ENCODE measurements at places on chromosomes 12 and 14. TPM values are rescaled to one million over a fixed set of nuclear protein-coding genes. Genes with fewer than 3 reads are reported as not detected.

NELL2 gene
- under 0.01 TPM for total RNA-seq

MLEC gene
- 41.2 TPM for total RNA-seq

TTC5 gene
- total RNA-seq: 24.0 TPM

MYF5 gene
- total RNA-seq: not detected

PRKCH gene
- 138 TPM for total RNA-seq

CYP46A1 gene
- not detected for total RNA-seq

KIF26A gene
- 0.27 TPM for total RNA-seq

PXN gene
- 24.8 TPM for total RNA-seq
